ENCODE measurements at places on chromosomes 2 and 18.

DNA sequence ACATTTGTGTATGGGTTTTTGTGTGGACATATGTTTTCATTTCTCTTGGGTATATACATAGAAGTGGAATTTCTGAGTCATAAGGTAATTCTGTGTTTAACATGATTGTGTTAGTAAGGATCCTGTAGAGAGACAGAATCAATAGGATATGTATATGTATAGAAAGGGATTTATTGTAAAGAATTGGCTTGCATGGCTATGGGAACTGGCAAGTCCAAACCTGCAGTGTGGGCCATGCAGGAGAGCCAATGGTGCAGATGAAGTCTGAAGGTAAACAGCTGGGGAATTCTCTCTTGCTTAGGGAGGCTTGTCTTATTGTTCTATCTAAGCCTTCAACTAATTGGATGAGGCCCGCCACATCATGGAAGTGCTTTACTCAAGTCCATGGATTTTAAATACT, 39.2 kb upstream of the IL1R2 start:
- DNase-seq: no peak

DNA sequence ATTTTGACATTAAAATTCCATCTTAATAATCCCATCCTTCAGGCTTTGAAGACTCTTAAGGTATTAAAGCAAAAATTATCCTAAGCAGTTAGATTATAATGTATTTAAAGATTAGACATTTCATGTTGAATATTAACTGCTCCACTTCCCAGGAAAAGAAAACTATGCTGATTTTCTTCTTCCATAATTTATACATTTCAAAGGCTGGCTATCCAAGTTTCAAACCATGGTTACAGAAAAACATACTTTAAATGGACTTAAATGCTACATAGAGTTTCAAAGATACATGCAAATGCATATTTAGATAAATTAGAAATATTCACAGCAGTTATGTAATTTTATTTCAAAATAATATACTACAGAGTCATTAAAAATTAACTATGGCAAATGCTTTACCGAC, 1505.6 kb upstream of the ZEB2 start:
- no peak for DNase-seq

GRCh38 chr2:213161759-213162515, 10.5 kb upstream of the IKZF2 start:
- no peak for DNase-seq

DNA sequence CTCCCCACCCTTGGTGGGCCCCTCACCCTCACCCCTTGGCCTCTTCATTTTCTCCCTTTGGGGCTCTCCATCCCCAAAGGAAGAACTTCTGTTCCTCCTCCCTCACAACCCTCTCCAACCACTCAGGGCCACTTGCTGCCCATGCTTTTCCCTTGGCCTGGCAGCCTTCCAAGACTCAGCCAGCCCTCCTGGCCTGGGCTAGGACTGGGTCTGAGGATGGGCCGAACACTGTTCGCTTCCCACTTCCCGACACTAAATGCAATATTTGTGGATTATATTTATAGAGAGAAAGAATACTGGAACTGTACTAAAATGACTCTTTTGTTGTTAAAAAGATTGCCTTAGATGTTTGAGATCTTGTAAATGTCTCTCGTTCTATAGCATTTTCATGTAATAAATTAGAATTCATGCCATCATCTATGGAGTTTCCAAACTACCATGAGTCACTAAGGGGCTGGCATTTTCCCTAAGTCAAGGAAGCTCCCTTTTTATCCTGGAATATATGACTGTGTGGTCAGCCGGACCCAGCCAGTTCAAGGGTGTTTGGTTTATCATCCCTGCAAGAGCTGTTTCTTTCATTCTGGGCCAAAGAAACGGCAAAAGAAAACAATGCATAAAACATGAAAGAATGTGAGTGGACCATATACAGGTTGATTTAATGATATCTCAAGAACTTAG, 3.8 kb downstream of the CXCR2 start:
- no peak for DNase-seq

GRCh38 chr2:197339496-197340220, 29.1 kb upstream of the ANKRD44 start:
- DNase-seq: no peak
